ENCODE measurements at places on chromosomes 1 and 21. TPM values are rescaled to one million over a fixed set of nuclear protein-coding genes. Genes with fewer than 3 reads are reported as not detected.

RSPH1 gene
- total RNA-seq: 3.7 TPM

GRCh38 chr1:64215576-64215975, 12.2 kb downstream of the UBE2U start:
- no peak for DNase-seq

DNA sequence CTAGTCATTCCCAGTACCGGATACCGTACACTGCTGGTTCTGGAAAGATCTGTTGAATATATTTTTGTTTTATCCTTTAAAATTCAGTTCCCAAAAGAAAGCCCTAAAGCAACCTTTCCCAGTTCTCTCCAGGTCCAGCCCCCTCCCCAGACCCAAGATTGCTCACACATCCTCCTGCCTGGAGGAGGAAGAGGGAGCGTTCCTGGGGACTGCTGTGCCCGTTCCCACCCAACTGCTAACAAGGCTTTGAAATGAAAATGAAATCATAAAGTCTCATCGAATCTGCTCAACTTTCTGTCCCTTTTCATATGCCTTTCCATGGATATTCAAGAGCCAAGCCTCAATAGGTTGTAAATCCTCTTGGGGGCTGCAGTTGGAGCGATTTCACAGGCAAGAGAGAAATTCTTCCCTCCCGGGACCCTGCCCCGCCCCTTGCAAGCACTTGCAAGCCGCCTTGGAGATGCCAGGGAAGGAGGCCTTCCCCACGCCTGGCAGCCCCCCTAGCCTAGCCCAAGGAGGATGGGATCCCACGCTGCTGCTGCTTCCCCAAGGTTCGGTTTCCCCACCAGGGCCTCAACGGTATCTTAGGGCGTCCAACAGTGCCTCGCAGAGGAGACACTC, 113.2 kb upstream of the CACHD1 start:
- DNase-seq: no peak

- no peak for DNase-seq
Observed at GRCh38 chr1:165408518-165408917, 36.4 kb downstream of the RXRG start.

- DNase-seq: no peak
Observed at GRCh38 chr1:24022581-24023361, 42.6 kb upstream of the SRSF10 start.
